MCF 10A (cell line): ENCODE measurements at places on chromosomes 7 and 10.

DNA sequence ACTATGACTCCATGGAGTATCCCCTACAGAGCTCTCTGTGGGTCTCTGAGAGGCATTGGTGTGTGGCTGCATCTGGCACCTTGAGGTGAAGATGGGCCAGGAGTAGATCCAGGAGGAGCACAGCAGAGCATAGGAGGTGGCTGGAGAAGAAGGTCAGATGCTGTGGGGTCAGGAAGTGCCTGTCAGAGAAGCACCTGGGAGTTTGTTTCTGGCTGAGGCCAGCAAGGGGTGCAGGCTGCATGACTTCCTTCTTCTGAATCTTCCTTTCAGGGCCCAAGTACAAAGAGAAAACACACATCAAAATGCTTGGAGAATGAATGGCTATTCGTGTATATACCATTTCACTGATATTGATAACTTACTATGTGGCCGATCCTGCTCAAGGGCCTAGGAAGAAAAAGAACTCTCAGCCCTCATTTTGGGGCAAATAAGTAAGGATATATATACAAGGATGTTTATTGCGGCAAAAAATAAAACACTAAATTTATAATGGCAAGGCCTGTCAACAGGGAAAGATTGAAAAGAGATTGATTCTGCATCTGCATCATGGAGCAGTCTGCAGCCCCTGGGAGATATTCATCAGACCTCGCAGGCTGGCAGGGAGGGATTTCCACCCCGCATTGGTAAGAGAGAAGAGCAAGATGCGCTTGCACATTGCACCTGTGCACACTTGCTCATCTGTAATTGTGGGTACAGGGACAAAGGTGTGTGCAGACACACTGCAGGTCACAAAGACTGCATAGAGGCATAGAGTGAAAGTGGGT lies 39.2 kb downstream of the PTPRE start:
- peaks cover 50% of the 10 kb centered on the region for H3K4me1 ChIP-seq
- no peaks in the 10 kb centered on the region for H3K27me3 ChIP-seq
- no peak for DNase-seq

DNA sequence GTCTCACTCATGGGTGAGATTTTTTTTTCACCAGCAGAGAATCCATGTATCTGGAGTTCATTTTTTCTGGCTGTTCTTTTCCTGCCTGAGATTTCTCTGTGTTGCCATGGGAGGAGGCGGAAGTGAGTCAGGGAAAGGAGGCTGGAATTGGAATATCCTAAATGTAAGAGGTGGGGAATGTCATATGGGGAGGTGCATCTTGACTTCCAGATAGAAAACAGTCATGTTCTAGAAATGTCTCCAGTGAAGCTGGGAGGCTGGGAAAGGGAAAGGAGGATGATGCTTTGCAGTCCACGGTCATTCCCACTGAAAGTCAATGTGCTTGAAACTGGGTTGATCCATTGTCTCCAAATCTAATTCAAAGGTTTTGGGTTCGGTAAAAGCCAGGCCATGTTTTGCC lies 39.7 kb upstream of the HPS1 start:
- H3K4me3 ChIP-seq = no peak overlapping the region
- H3K4me1 ChIP-seq = no peaks in the 10 kb centered on the region
- no peak for DNase-seq
- no peak overlapping the region for H3K27ac ChIP-seq
- no peaks in the 10 kb centered on the region for H3K27me3 ChIP-seq

DNA sequence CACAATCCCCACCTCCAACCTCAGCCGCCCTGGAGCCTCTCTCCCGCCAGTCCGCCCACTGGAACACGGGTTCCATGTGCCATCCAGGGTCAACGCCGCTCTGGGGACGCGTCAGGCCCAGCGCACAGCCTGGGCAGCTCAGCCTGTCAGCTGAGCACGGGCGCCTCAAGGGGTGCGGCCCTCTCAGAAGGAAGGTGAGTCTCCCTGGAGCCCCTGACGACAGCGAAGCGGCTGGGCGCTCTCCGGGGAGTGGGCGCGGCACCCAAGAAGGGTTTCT lies 1.2 kb upstream of the SLC18A3 start:
- H3K4me3 ChIP-seq = no peak overlapping the region
- peaks cover 16% of the 10 kb centered on the region for H3K4me1 ChIP-seq
- no peak for DNase-seq
- no peaks in the 10 kb centered on the region for H3K36me3 ChIP-seq

GRCh38 chr7:100677308-100678267 lies 4.0 kb downstream of the GNB2 start:
- peak overlapping the region; percentile 6 for H3K4me3 ChIP-seq
- H3K27me3 ChIP-seq = no peaks in the 10 kb centered on the region
